ENCODE measurements at places on chromosomes 5 and 9.

DNA sequence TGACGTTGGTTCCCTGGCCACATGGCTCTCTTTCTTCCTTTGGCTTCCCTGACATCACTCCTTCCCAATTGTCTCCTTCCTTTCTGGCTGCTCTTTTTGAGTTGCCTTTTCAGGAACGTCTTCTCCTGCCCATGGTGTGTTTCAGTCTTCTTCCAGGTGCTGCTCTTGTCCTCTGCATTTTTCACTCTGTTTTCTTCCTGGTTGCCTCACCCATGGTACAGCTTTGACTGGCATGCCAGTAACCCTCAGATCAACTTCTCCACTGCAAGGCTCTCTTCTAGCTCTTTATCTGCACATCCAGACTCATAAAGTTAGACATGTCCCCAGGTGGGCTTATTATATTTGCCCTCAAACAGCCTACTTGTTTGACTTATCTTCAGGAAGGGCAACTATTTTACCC, 91.0 kb upstream of the ANKH start:
- no peak for DNase-seq

GRCh38 chr5:170651604-170652277, 131.8 kb upstream of the GABRP start:
- DNase-seq = no peak

GRCh38 chr9:78351816-78352215, 54.9 kb downstream of the PSAT1 start:
- DNase-seq = no peak

DNA sequence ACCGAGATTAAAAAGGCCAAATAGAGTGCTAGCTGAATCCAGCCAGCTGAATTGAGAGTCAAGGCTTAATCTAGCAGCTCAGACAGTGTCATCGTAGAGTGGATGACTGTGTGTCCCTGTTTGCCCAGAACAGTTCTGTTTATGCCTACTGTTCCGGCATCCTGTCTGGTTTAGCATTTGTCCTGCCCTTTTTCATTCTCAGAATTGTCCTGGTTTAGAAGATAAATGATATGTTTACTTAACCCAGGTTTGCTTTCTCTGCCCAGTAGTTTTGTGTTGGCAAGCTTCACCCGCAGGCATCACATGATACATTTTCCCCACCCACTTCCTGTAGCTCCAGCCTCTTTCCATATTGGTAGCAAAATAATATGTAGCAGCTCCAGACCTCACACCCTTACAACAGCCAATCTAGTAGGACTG, 41.3 kb upstream of the ZSWIM6 start:
- no peak for DNase-seq

GRCh38 chr5:171223927-171224326, 85.1 kb upstream of the TLX3 start:
- DNase-seq = no peak

- DNase-seq = no peak
Measured at GRCh38 chr5:77629509-77630113, 8.9 kb downstream of the OTP start.

DNA sequence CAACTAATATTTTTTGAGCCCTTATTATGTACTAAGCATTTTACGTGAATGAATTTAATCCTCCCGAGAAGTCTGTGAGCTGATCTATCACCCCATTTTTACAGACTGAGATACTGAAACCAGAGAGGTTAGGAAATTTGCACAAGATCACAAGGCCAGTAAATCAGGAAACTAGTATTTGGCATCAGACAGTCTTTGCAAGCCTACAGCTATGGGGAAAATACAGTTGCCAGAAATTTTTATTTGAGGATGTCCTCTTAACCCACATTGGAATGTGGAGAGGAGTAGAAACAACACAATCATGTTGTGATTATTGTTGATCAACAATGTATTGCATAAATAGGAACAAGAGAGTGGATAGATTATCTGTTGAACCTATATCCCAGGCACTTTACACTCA, 2.3 kb upstream of the SLC46A2 start:
- no peak for DNase-seq

DNA sequence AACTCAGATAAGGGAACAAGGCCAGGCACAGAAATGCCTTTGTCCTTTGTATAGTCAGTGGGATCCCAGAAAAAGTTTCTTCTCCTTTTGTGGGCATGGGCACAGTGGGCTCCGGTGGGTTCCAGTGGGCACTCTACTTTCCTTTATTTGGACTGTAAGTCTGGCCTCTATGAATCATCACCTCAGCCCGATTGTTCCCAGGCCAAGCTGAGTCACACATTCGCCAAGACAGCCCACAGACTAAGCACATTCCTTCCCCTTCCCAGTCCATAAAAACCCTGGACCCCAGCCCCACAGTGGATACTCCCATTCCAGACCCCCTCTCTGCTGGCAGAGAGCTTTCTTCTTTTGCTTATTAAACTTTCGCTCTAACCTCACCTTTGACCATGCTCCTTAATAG, 165.0 kb downstream of the FBXL17 start:
- DNase-seq = no peak

DNA sequence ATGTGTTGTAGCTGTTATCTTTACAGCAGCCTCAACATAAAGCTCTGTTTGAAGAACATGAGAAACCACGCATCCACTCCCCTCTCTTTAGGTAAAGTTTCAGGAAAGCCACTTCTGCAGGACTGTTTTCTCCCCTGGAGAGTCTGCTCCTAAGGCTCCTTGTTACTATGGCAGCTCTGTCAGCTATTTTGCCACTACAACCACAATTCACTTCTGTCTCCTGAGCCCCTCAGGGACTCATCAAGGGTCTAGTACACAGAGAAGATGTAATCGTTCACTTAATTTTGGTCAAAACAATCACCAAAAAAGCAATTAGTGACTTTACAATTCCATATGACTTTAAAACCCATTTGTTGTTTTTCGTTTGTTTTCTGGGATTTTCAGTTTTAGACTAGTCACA, 157.7 kb downstream of the FBN2 start:
- DNase-seq = no peak

- no peak for DNase-seq
Measured at GRCh38 chr5:73213566-73213998, 40.6 kb downstream of the TMEM174 start.

GRCh38 chr5:116756531-116756930, 181.9 kb upstream of the SEMA6A start:
- DNase-seq = no peak

DNA sequence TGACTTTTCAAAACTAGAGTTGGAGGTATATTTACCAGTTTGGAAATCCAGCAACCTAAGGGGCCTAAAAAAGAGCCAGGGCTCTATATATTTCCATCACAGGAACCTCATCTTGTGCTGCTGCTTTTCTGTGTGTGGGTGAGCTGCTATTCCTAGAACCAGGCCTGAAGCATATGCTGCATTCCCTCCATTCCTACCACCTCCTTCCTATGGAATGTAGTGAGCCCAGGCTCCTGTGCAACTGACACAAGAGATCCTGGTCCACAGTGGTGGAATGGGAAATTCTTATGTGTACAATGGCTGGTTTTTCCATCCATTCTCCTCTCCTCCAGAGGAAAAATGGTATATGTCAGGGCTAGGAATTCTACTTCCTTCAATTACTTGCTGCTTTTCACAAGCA, 39.1 kb downstream of the SPEF2 start:
- no peak for DNase-seq

GRCh38 chr9:83649515-83649914, 26.6 kb downstream of the IDNK start:
- DNase-seq = no peak

DNA sequence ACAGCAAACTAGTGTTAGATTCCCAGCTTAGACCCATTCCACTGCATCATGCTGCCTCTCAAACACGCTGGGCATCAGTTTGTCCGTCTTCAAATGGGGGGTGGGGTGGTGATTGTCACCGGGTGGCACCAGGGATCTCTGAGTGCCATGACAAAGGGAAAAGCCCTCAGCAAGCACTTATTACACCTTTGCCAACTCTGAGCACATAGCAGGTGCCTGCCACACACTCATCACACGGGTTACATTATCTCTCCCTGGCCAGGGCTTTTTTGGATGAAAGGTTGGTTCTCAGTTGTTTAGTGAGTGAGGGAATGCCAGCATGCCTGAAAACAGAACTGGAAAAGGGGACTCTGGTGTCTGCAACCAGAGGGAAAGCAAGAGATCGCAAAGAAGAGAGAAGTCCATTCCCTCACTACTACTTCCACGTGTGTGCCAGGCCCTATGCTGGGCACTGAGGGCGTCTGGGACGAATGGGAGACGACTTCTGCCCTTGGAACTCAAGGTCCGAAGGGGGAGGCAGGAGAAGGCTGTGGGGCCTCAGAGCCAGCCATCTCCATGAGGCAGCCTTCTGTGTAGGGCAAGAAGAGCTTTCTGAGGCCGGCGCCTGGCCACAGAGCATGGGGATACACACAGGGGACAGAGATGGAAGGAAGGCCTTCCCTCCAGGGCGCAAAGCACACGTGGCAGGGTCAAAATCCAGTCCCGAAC, 48.9 kb downstream of the PAX5 start:
- DNase-seq = no peak

DNA sequence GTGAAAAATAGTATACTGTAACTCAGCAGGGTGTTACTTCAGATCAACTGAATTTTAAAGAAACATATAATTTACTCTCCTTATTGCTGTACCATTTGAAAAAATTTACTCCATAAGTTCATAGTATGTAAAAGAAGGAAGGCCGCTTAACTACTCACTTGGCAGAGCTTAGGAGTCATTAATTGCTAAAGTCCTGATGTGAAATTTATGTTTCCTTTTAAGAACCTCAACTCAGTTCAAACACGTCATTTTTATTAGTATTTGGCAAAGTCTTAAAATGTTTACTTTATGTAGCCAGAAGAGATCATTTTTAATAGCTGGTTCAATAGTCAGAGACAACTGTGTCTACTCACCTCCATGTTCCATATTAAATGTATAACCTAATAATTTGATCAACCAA, 268.6 kb downstream of the CDH10 start:
- DNase-seq = no peak

DNA sequence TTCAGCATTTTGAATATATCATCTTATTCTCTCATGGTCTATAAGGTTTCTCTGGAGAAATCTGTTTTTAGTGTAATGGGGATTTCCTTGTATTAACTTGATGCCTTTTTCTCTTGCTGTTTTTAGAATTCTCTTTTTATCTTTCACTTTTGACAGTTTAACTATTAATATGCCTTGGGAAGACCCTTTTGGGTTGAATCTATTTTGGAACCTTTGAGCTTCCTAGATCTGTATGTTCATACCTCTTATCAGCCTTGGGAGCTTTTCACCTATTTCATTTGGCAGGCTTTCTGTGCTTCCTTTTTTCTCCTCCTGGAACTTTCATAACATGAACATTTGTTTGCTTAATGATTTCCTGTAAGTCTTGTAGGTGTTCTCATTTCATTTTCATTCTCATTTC, 22.2 kb downstream of the RCL1 start:
- no peak for DNase-seq

DNA sequence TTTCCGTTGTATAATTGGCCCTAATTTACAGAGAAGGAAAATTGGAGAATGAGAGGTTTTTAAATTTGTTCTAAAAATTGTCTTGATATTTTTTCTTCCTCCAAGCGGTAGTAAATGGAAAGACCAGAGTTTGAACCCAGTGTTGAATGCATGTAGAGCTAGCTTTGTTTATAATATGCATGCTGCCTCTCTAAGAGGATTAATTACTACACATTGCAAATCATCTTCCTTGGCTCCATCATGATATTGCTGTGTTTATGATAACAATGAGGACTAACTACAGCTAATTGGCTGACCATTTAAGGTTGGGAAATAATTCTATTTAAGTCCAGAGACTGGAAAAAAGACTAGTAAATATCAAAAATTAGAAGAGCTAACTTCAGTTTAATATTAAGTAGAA, 338.5 kb downstream of the PLK2 start:
- no peak for DNase-seq

DNA sequence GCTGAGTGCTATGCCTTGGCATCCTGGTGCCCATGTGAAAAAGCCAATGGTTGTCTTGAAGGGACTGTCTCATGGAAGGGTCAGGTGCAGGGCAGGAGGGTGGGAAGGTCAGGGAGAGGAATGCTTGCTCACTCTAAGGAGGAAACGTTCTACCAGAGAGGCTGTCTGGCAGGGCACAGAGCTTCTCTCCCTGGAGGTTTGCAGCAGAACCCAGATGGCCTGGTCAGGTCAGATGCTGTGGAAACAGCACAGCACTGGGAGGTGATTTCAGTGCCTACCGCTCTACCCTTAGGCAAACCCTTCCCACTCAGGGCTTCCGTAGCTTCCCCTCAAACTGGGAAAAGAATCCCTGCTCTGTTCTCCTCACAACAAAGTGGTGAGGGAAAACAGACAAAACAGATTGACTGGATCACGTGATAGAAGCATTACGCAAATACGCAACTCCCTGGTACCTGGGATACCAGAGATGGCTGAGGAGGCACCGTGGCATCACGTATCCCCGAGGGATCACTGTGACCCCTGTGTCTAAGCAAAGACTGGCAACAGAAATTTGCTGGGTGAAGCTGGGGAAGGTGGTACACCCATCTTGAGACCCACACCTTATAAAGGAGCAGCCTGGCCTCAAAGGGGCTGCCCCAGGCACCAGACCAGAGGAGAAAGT, 3.9 kb upstream of the MGAT1 start:
- no peak for DNase-seq

DNA sequence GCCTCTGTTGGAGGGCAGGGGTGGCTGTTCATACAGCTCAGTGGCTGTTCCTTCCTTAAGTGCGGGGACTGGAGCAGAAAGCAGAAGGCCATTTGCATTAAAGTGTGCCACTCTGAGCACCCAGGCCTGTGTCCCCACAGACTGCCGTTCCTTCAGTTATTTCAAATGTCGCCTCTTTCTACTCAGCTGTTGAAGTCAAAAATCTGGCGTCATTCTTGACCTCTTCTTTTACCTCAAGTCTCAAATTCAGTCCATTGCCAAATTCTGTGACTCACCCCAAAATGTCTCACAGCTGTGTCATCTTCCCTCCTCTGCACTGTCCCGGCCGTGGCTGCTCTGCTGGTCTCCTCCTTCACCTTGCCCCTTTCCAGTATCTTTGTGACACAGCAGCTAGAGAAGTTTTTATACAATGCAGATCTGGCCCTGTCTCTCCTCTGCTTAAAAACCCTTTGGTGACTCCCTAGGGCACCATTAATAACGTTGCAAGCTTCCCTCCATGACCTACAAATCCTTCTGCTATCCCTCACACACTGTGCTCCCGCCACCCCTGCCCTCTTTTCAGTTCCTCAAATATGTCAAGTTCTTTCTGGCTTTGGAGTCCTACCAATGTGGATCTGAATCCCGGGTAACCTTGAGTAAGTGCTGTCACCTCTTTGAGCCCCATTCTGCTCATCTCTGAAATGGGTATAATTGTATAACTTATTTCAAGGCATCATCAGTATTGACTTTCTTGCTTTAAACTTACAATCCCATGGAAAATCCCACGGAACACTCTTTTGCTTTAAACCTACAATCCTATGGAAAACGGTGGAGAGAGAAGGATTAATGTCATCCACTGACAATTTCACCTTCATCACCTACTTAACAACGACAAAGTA, 98.3 kb upstream of the BOD1 start:
- DNase-seq = peak; percentile 51

Data from 8988T (cell line).